Dermis blood vessel endothelial cell (primary cell): ENCODE measurements at places on chromosomes 13 and 19.

DNA sequence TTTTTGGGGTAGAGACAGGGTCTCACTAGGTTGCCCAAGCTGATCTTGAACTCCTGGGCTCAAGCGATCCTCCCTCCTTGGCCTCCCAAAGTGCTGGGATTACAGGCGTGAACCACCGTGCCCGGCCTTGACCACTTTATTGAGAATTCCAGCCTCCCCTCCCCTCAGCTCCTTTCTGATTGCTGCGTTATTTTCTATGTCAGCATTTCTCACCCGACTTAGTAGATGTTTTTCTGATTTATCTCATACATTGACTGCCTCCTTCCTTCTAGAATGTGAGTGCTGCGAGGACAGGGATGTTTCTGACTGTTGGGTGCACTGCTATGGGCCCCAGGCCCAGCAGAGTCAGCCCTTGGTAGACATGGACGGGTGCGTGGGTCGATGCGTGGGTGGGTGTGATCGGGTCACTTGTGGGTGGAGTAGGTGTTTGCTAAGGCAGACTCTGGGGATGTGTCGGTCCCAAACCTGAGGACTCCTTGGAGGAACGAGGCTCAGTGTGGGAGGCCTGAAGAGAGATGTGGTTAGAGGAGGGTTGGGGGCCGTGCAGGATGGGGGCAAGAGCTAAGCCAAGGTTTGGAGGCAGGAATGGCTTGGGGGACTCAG lies 34.2 kb upstream of the NCCRP1 start:
- DNase-seq: no peak

DNA sequence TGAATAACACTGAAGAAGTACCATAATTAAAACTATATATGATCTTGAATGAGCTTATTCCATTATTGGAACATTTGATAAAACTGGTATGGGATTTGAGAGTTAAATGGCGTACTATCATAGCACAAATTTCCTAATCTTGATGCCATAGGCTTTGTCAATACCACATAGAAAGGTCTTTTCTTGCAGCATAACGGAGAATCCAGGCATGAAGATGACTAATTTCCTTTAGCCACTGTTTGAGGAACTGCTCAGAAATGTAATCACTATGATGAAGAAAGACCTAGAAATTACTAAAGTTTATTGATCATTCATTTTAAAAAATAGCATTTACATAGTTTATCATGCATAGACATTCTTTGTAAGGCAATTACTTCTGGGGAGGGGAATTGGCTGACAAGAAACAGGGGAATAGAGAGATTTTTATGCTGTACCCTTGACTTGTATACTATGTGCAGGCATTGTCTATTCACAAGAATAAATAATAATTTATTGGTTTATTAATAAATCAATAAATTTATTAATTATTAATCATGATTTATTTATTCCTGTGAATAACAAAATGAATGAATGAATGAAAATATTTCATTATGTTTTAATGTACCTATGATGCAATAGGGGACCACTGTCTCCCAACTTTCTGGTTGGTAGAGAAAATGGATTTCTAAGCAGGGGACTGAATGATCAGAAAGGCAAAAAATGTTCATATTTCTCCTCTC lies 2676.6 kb downstream of the PCDH9 start:
- peak; percentile 27 for DNase-seq

- peak; percentile 77 for DNase-seq
These were observed 19.5 kb downstream of the NUFIP1 start for GRCh38 chr13:44969551-44970484.

DNA sequence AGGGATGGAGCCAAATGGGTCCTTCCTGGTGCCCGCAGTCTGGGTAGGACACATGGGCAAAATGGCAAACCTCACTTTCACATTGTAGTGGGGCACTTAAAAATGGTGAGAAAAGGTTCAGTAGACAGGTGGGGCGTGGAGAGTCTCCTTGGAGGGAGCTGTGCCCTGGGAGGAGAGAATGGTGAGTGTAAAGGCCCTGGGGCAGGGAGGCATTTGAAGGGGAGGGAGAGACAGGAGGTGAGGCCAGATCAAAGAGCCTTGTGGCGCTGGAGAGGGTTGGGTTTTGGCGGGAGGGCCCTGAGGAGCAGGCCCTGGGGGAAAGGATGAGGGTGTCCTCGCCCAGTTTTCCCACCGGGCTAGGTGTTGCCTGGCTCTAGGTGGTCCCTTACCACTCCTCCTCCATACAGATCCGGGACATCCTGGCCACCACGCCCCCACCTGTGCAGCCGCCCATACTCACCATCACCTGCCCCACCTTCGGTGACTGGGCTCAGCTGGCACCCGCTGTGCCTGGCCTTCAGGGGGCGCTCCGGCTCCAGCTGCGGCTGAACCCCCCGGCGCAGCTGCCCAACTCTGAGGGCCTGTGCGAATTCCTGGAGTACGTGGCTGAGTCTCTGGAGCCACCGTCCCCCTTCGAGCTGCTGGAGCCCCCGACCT lies 6.3 kb downstream of the MAP1S start:
- no peak for DNase-seq

GRCh38 chr13:26022538-26023292 lies 29.1 kb downstream of the SHISA2 start:
- DNase-seq: peak; percentile 57

- DNase-seq: no peak
These were observed 31.3 kb downstream of the ANKRD10 start for GRCh38 chr13:110883542-110883941.

DNA sequence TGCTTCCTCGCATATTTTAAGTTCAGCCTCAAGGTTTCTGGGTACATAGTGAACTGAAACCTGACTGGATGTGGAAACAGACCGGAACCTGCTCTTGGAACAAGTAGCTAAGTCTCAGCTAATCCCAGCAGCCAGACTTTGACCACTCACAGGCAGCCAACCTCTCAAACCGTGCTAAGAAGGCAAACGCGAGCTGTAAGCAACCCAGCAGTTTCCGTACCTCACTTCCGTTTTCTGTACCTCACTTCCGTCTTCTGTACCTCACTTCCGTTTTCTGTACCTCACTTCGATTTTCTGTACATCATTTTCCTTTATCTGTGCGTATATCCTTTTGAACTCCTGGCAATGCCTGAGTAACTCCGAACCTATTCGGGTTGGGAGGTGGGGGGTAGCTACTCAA lies 96.8 kb downstream of the SUCLA2 start:
- DNase-seq: peak; percentile 36

DNA sequence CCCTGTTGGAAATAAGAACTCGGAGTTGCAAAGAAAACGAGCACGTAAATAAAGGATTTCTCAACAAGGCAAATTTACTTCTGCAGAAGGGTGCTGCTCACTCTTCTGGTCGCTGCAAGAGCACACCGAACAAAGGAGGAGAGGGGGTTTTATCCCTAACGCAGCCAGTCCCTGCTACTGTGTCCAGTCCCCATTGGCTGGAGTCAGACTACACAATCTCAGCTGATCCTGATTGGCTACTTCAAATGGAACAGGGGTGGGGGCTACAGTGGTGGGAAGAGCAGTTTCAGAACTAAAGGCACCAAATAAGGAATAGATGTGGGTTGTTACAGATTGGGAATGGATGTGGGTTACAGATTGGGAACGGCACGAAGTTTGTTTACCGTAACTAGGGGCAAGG lies 63.9 kb upstream of the MCF2L start:
- no peak for DNase-seq

GRCh38 chr13:50125304-50125553 lies 110.0 kb downstream of the KCNRG start:
- DNase-seq: no peak

- no peak for DNase-seq
These were observed 13.8 kb downstream of the METTL21C start for GRCh38 chr13:102680842-102681740.

- DNase-seq: no peak
These were observed 377 bp downstream of the CA11 start for GRCh38 chr19:48645620-48646000.

- no peak for DNase-seq
These were observed 444.5 kb upstream of the GPC6 start for GRCh38 chr13:92781965-92782690.

DNA sequence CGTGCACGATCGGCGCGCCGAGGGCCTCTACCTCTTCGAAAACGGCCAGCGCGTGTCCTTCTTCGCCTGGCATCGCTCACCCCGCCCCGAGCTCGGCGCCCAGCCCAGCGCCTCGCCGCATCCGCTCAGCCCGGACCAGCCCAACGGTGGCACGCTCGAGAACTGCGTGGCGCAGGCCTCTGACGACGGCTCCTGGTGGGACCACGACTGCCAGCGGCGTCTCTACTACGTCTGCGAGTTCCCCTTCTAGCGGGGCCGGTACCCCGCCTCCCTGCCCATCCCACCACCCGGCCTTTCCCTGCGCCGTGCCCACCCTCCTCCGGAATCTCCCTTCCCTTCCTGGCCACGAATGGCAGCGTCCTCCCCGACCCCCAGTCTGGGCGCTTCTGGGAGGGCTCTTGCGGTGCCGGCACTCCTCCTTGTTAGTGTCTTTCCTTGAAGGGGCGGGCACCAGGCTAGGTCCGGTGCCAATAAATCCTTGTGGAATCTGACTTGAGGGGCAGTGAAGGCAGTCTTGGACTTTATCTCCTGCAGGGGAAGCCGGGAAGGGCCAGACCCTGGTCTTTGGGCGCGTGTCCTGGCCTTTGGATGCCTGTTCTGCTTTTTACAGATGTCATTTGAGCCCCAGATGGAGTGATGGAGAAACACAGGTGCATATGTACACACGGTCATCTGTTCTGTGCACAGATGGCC lies 2.2 kb downstream of the CLEC11A start:
- DNase-seq: no peak

- DNase-seq: peak; percentile 95
These were observed 1.2 kb upstream of the GPX4 start for GRCh38 chr19:1102407-1103131.

DNA sequence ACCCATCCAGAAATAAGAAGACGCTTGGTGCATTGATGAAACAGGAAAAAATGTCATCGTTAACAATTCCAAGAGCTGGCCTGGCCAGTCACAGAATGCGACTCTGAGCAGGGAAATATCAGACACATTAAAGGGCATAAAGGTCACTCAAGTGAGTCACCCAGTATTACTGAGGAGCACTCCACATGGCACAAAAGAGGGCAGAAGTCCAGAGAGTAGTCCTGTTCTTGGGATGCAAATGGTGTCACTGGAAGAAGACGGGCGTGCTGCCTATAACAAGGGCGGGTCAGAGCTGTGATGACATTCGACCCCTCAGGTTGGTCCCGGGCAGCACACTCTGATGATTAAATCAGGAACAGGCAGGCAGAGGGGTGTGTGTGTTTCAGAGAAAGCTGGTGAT lies 720.3 kb downstream of the UQCRFS1 start:
- no peak for DNase-seq

DNA sequence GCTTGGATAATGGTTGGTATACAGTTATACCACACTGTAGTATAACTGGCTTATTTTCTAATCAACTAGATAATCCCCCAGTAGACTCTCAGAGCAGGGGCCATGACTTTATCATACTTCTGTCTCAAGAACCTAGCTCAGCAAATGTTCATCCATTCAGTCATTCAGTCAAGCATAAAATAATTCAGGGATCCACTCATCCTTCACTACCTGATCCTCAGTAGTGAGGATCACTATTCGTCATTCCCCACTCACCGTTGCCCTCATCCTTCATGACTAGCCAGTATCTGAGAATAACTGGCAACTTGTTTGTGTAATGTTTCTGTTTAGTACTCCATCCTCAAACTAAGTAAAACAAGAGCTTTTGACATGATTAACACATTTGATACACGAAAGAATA lies 77.6 kb downstream of the TSC22D1 start:
- no peak for DNase-seq

DNA sequence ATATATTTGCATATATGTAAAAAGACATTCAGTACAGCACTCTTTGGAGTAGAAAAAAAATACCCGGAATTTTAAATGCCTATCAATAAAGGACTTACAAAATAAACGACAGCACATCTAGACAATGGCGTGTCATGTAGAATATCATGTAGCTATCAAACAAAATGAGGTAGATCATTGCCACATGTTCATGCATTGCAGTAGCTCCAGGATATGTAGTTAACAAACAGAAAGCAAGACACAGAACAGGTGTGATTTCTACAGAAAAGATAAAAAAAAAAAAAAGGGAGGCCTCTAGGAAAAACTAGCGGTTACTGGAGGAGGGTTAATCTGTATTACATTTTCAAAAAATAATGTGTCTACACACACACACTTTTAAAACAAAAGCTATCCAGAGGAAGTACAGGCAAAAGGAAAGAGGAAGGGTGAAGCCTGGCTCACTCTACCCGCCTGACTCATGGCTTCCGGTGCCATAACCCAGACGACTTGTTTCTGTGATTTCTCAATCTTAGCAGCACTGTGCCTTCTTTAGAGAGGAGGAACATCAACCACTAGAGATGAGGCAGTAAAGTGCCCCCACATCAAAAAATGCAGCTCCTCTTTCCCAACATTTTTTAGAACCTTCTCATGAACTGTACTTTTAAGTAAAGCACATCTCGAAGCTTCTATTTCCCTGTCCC lies 6.9 kb downstream of the KCTD12 start:
- DNase-seq: peak; percentile 94

DNA sequence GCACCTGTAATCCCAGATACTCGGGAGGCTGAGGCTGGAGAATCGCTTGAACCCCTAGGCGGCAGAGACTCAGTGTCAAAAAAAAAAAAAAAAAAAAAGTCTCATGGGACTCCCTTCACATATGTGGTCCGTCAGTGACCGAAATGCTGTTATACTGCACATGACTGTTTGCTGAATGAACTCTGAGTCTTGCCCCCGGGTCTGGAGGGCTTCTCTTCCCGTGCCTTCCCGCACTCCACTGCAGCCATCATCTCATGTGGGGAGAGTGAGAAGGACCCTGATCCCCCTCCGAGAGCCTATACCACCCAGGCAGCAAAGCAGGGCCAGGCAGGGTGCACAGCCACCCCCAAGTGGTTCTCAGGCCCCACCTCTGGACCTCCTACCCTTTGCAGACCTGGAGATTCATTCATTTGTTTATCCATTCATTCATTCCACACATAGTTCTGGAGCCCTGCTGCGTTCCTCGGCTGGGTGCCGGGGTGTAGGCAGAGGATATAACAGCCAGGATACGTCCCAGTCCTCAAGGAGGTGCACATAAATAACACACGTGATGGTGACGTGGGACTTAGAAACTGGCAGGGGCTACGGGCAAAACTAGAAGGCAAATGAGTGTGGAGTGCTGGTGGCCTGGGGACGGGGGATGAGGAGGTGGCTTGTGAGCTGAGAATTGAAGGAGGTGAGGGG lies 14.2 kb downstream of the NDUFA11 start:
- no peak for DNase-seq

DNA sequence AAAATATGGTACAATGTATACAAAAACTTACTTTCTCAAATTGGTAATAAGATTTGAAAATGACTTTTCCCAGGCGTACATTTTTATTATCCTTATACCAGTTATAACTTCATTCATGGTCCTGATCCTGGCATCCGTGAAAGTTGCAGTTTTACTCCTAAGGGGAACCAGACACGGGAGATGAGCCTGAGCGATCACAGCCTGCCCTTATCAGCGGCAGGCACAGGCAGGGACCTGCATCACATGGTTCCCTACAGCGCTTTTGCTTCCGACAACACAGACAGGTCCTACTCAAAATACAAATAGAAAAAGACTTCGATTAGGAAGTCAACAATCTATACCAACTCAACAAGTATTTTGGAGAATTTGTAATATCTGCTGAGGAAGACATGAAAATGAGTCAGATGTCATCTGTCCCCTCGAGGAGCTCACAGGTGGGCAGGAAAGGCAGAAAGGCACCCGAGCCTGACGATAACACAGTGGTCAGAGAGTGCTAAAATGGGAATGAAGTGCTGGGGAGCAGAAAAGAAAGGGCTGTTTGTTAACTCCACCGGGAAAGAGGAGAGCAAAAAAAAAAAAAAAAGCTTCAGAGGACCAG lies 93.4 kb downstream of the ABCC4 start:
- DNase-seq: no peak
